Fibroblast of skin of scalp (primary cell): ENCODE measurements at places on chromosomes 11 and 22.
A peak's percentile ranks its signal among the peaks of the same experiment; 100 is the strongest.

GRCh38 chr11:68821670-68822069, 20.0 kb downstream of the CPT1A start:
- no peak for DNase-seq

GRCh38 chr22:28032861-28033260, 113.8 kb upstream of the PITPNB start:
- DNase-seq, result no peak

DNA sequence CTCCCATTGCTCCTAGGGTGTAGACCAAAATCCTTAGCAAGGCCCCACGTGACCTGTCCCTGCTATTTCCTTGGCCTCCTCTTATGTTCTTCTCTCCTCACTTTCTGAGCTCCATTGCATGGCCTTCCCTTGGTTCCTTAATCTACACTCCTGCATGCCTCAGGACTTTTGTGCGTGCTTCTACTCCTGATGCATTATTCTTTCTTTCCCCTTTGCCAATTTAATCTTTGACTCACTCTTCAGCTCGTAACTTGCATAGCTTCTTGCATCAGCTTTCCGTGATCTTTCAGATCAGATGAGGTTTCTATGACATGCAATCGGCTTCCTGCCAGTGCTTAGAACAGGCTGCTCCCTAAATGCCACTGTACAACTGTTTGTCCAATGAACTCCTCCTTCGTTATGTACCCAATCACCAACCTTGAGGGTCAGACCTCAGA, 261.6 kb upstream of the CADM1 start:
- DNase-seq, result peak; percentile 87

DNA sequence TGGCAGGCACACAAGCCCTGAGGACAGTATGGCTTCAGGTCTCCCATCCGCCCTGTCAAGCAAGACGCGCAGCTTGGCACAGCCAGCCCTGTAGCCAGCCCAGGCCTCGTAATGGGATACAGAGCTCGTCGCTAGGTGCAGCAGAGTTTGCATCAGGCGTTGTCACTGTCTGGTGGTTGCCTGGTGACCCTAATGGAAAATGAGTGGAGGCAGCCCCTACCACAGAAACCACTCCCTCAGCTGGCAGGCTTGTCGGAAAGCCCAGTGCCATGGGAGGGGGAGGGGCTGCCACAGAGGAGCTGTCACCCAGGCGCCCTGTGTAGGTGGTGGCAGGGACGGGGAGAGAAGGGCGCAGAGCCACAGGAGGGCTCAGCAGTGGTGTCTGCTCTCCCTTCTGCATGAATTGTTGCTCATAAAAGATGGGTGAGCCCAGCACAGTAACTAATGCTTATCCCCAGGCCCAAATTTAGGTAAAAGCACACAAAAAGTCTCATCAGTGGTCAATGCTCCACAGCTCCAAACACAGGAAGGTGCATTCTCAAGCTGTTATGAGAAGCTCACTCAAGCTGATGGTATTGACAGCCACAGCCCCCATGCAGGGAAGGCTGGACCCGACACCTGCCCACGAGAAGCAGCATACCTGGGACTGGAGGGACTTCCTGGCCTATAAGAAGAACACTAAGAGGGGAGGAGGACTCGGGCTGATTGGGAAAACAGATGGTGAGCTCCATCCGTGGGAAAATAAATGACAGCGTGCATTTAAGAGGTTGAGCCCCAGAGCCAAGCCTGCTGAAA, 164.6 kb downstream of the ETS1 start:
- DNase-seq, result no peak

- DNase-seq, result peak; percentile 61
Observed at GRCh38 chr11:68383976-68384501, 71.6 kb downstream of the LRP5 start.

GRCh38 chr11:100484948-100485347, 202.1 kb upstream of the ARHGAP42 start:
- DNase-seq, result no peak

- no peak for DNase-seq
Observed at GRCh38 chr22:17665854-17666253, 27.3 kb downstream of the BCL2L13 start.

- peak; percentile 6 for DNase-seq
Observed at GRCh38 chr11:131206671-131207070, 163.7 kb upstream of the NTM start.

DNA sequence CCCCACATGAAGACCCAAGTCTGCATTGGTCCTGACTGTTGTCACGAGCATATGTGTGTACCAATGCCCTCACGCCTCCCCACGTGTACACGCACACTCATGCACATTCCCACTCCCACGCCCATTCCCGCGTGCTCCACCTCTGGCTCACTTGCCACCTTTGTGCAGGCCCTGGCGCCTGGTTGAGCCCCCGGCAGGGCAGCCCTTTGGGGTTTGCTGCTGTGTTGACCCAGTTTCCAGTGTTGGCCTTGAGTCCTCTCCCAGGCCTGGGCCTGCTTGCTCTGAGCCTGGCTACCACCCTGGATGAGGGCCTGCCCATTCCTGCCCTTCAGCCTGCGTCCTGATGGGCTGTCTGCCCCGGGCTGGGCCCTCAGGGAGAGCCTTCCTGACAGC, 18.2 kb downstream of the PVALB start:
- no peak for DNase-seq

- DNase-seq, result no peak
Observed at GRCh38 chr11:804599-804964, 449 bp downstream of the PIDD1 start.

DNA sequence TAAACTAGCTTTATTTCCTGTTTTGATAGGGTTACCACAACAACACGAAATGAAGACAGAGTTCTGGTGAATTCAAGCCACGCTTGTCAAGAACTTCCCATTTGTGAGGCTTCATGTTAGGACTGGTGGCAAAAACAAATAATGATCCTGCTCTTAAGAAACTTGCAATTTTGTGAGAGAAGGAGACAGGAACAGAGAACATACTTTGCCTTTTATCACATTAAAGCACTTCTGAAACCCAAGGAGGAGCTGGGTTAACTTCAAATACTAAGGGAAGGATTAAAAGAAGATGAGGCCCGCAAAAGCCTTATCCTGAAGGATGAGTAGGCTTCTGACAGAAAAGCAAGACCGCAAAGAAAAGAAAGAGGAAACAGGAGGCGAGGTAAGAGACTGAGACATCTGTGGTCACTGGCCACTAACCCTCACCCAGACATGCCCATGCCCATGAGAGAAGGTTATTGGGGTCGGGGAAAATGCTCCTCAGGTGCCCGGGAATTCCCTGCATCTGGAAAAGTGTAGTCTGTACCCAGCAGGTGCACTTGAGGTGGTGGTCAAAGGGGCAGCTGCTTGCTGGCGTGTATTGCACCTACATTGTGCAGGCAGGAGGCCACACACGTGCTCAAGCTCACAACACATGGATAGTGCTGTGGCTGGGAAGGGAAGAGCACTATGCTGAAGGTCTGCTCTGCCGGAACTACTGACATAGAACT, 50.5 kb downstream of the MAPK1 start:
- DNase-seq, result peak; percentile 83

GRCh38 chr11:62931499-62932278, 10.5 kb upstream of the CHRM1 start:
- peak; percentile 54 for DNase-seq

- no peak for DNase-seq
Observed at GRCh38 chr11:34619062-34619516, 1.8 kb upstream of the EHF start.

- no peak for DNase-seq
Observed at GRCh38 chr11:32931606-32932005, 39.0 kb downstream of the QSER1 start.

GRCh38 chr11:8219257-8220021, 44.2 kb downstream of the LMO1 start:
- DNase-seq, result peak; percentile 51

DNA sequence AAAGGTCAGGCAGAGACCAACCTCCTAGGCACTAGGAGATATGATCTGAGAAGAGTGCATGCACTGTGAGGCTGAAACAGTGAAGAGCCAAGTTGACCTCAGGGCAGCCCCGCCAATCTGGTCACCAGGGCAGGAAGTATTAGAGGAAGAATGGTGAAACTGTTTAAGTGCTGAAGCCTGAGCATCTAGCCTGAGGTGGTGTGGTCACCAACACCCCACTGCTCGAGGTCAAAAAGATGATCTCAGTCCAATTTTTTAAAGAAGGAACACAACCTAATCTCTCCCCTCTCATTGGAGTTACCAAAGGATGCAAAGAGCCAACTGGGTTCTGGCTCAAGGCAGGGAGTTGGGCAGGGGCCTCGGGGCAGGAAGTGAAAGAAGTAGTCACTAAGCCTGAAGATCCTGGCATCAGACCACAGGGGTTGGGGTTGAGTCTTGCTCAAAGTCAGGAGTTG, 4.0 kb downstream of the APBB1 start:
- no peak for DNase-seq

DNA sequence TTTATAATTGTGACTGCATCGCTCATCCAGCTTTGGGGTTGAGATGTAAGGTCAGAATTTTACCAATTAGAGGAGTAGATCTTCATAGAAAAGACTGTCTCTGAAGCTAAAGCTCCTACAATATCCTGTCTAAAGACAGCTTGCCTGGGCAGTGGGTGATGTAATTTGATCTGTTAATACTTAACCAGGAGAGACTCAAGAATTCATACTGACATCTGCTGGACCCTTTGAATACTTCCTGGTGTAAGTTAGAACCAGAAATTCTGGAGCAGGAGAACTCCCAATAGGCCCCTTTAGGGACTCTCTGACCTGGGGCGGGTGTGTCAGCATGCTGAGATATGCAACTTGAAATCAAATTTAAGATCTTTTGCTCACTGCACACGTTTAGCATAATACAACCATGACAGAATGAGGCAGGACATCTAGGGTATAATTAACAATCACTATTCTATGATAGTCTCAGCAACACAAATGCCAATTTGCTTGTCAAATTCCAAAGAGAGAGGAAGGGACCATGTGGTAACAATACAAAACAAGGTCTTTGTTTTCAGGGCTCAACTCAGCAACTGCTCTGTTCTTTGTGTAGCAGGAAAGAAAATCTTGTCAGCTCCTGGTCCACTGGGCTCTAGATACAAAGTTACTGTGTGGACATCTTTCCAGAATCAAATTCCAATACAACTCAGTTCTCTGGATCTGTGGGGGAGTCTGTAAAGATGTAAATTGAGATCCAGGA, 143.9 kb downstream of the INSC start:
- peak; percentile 35 for DNase-seq
